Fibroblast of the aortic adventitia (primary cell): ENCODE measurements at places on chromosomes 5 and 9.

- DNase-seq = no peak
Measured at GRCh38 chr5:40687321-40687720, 7.6 kb downstream of the PTGER4 start.

DNA sequence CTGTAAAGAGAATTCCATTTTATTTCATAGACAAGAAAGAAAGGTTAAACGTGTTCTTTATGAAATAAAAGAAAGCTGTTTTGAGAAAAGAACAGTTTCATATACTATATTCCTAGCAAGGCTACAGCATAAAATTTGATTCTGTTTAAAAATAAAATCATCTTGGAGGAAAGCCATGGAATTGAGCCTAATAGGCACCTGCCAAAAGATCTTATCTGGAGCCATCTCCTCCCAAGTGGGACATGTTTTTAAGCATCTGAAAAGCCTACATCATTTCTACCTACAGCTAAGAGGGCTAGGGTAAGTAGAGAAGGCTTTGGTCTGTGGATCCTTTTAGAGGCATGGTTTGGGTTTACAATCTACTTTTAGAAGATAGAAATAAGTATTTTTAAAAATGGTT, 89.3 kb downstream of the GAS1 start:
- DNase-seq = no peak

- DNase-seq = no peak
Measured at GRCh38 chr9:94588681-94589080, 4.9 kb downstream of the FBP2 start.

GRCh38 chr9:114030364-114030763, 47.7 kb downstream of the AMBP start:
- peak; percentile 13 for DNase-seq

DNA sequence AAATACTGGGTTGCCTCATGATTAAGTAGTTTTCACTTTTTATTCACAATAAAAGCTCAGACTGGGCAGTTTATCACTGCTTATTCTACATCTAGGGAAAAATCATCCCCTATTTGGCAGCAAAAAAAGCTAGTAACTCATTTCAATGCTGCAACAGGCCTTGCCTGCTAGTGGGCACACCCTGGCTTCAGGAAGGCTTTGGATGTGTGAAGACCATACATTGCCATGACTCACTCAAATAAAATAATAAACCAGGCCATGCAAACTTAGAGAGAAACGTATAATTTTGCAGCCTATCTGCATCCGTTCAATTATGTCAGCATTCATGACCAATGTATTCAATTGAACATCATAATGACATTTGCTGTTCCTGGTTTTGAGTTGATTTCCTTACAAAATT, 402.9 kb downstream of the PIK3R1 start:
- no peak for DNase-seq
